ENCODE measurements at places on chromosomes 3 and 15.
A peak's percentile ranks its signal among the peaks of the same experiment; 100 is the strongest.

GRCh38 chr3:138137861-138138260 is 5.7 kb upstream of the A4GNT start:
- no peak for DNase-seq

GRCh38 chr15:93819826-93820225 is 411.5 kb upstream of the MCTP2 start:
- no peak for DNase-seq

DNA sequence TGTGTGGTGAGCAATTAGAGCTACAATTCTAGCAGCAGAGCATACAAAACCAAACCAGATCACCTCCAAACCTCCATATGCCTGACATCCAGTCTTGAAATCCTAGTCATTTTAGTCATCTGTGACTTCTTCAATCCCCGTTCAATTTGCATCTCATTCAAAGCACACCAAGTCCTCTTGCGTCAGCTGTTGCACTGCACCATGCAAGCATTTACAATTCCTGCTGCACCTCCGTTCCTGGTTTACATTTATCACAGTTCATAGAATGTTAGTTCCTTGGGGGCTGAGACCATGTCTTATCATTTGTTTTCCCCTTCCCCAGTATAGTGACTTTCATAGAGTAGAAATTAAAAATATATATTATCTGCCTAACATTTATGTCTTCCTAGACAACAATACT is 116.9 kb downstream of the BDH1 start:
- DNase-seq = no peak

GRCh38 chr3:13011573-13012220 is 61.5 kb downstream of the IQSEC1 start:
- peak; percentile 71 for DNase-seq

GRCh38 chr15:25397100-25397499 is 41.7 kb downstream of the UBE3A start:
- no peak for DNase-seq

- no peak for DNase-seq
These were observed 83.7 kb downstream of the SEC22A start for GRCh38 chr3:123285479-123285878.

- no peak for DNase-seq
These were observed 9.2 kb downstream of the SLC25A36 start for GRCh38 chr3:140950863-140951262.
